Activated CD4-positive, alpha-beta T cell treated with anti-CD3 and anti-CD28 coated beads, Interleukin-2, amount 50 U/mL, for 48 hours (primary cell): ENCODE measurements at places on chromosomes 12 and 14.

DNA sequence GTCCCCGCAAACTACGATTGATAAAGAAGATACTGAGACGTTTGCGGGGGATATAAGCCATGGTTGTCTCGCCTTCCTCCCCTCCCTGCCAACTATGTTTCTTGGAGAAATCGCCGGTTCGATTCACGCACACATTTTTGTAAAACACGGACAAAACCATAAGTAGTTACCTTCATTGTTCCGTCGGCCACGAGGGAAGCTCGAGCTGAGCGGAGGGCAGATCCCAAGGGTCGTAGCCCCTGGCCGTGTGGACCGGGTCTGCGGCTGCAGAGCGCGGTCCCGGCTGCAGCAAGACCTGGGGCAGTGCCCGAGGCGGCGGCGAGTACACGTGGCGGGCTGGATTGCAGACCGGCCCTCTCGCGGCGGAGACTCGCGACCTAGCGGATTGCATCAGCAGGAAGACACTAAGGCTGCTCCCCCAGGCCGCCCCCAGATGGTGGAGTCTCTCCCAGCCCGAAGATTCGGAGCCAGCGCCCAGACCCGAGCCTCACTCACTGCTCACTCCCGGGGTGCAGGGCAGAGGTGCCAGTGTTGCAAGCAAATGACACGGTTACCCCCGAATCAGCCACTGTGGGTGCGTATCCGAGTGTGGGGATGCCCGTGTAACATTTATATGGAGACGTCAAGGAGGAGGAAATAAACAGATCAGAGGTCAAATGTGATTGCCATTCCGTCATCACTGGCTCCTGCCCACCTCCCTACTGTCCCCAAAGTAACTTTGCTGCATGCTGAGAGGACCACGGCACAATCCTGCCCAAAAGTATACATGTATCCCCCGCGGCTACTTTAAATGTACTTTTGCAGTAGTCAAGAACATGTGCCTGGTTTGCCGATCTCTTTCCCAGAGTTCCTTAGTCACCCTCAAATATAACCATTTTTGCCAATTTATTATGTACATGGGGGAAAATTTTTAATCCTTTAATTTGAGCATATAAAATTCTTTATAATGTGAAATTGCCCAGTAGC is at the start of gene BCAT1:
BCAT1 (minus strand) TSS at position 345 of the 966 bp plus-strand sequence; CDS start at position 176, 169 bp downstream.
- peak; percentile 56 for DNase-seq

DNA sequence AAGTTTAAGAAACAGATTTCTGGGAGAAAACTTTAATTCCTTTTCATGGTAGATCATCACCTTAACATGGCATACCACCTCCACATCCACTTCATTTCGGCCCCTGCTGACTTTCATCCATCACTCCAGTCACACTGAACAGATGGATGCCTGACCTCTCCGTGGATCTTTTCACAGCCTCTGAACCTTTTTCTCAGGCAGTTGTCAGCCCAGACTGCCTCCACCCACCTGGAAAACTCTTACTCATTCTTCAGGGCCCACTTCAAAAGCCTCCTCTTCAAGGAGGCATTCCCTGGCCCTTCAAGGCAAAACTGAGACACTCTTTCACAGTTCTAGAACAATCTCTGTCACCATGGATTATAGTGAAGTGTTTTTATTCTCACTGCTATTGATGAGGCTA is 52.9 kb downstream of the GXYLT1 start:
- no peak for DNase-seq

- DNase-seq: peak; percentile 72
Observed at GRCh38 chr14:55097881-55098560, 31.0 kb upstream of the LGALS3 start.

GRCh38 chr12:115433014-115433634 is 749.1 kb upstream of the TBX3 start:
- no peak for DNase-seq

GRCh38 chr14:49768301-49769121 is 558 bp downstream of the KLHDC2 start:
- peak; percentile 82 for DNase-seq

DNA sequence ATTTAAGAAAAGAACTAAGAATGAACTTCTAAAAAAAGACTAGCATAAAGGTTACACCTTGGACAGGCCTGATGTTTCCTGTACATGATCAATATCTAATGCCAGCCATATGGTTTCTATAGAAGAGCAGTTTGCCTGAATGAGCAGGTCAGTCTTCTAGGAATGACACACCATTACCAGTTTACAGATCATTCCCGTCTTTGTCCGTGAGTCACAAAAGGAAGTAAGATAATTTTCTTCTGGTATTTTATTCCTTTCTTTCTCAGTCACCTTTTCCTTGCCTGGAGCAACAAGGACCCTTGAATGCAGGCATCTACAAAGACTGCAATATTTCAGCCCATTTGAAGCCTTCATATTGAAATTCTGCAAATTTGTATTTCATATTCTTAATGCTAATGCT is 44.6 kb upstream of the CNTN1 start:
- DNase-seq: no peak

DNA sequence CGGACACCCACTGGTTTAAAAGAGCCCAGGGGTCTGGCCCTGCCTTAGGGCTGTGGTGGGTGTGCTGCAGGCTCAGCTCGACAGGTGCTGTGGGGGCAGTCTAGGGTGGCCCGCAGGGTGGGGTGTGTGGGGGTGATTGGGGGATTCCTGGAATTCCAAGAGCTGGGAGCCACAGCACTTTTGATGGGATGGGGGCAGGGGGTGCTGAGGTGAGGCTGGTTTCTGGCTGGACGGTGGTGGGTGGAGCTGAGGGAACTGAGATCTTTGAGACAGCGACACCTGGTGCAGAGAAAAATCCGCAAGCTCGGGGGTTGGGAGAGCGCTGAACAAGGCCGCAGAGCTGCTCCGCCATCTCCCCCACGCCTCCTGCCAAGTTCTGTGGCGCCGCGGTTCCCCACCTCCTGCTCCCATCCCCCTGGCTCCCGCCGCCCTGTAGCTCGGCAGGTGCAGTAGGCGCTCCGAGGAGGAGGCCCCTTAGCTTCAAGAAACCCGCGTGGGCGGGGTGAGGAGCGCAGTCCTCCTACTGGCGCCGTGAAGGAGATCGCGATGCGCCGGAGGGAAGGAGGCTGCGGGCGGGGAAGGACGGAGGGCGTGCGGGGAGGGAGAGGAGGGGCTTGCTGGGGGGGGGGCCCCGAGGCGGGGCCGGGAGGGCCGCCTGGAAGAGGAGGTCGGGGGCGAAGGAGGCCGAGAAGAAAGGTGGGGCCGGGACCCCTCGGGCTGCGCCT is 1.3 kb upstream of the TEDC1 start:
- DNase-seq: peak; percentile 86

- DNase-seq: no peak
Observed at GRCh38 chr12:85568395-85569103, 267.7 kb downstream of the RASSF9 start.
